Bronchial smooth muscle cell (primary cell): ENCODE measurements at places on chromosomes 1 and 21. TPM values are rescaled to one million over a fixed set of nuclear protein-coding genes. Genes with fewer than 3 reads are reported as not detected.

AUNIP gene
- total RNA-seq = 0.09 and 0.32 TPM in 2 replicates

YIPF1 gene
- total RNA-seq = 17.0 and 18.5 TPM in 2 replicates

CACNA1E gene
- total RNA-seq = 0.09 TPM in 1 of 2 replicates, not detected in the other

LHX8 gene
- total RNA-seq = not detected in 2 replicates

SYNC gene
- 108 TPM in 2 replicates for total RNA-seq
